ENCODE measurements at places on chromosomes 2 and 18.

GRCh38 chr2:97840198-97840597 lies 126.8 kb downstream of the ZAP70 start:
- DNase-seq = no peak

GRCh38 chr2:147632198-147632597 lies 212.6 kb upstream of the ACVR2A start:
- peak; percentile 74 for DNase-seq

GRCh38 chr2:180707884-180708205 lies 272.6 kb upstream of the UBE2E3 start:
- DNase-seq = peak; percentile 18

DNA sequence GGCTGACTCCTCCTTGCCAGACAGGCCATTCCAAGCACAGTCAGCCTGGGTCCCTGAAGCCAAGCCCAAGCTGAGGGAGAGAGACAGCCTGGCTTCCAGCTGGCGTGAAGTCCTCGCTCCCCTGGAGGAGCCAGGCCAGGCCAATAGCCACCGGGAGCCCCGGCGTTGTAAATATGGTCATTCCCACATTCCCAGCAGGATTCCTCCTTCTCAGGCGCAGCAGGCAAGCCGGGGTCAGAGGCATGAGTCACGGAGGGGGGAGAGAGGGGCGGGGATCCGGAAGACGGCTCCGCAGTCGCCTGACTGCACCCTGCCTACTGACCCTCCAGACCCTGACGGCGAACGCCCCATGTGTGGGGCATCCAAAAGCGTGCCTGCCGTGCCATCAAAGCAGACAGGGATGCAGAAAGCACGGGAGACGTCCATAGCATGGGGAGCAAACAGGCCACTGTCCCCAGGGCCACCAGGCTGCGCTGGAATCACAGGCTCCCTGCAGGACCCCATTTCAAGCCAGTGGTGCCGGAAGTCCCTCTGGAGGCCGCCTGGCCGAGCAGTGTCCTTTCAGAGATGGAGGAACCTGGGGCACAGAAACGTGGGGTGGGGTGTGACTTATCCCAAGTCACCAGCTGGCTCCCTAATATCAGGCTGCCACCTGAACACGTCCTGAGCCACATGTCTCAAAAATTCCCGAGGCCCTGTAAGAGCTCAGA lies 48.2 kb downstream of the TWIST2 start:
- DNase-seq = no peak

- no peak for DNase-seq
These were observed 295.1 kb upstream of the TNP1 start for GRCh38 chr2:217154923-217155322.

GRCh38 chr2:38690499-38691420 lies 24.8 kb downstream of the GALM start:
- DNase-seq = peak; percentile 23

DNA sequence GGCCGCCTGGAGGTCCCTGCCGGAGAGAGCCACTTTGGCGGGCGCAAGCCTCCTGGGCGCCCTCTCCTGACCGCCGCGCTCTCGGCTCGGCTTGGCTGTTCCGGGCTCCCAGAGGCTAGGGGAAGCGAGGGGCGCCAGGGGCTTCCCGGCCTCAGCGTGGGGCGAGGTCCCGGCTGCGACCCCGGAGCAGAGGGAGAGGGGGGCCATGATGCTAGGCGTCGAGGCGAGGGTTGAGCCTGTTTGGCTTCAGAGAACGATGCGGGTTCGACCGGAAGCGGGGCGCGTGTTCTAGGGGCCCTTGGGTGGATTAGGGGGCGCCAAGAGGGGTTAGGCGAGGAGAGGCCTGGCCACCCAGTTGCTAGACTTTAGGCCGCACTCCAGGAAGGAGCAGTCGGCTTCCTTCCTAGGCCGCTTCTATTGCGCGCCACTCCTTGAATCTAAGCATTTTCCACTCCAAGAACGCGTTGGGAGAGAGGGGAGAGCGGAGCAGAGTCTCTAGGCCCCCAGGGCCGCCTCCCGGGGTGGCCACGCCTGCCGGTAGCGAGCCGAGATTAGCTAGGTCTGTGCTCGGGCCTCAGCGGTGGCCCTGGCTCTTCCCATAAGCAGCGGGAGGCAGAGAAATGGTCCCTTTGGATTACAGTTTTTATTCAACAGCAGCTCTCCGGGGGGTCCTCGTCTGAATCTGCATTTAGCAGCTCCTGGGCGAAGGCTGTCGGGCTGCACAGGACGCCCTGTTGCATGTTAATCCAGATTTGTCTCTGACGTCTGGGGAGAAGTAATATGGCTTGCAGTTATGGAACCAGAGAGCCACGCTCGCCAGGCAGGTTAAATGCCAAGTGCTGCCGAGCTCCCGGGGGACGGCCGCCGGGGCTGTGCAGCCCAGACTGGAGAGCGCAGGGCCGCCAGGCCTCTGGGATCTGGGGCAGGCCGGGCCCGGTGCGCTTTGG lies 11.3 kb downstream of the MEIS1 start:
- DNase-seq = peak; percentile 19

DNA sequence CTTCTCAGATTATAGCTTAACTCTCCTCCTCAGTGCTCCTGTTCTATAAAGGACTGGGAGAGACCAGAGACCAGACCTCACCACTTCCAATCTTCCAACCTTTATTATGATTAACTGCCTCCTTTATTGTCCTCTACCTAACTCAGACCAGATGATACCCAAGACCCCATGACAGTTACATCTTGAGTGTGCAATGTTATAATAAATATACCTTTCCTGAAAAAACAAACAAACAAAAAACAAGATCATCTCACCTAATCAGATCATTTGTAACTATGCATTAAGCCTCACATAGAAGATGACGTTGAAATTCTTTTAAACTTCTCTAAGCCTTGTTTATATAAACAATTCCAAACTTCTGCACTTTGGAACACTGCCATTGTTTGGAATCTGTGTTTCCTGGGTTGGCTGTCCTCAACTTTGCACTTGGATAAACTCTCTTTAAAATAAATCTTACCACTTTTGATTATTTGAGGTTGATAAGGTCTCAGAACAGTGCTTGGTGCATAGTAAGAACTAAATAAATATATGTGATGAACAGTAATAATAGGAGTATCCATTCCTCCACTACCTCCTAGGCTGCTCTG lies 342.7 kb downstream of the TDRD15 start:
- DNase-seq = no peak

- DNase-seq = no peak
These were observed 674.3 kb upstream of the NRXN1 start for GRCh38 chr2:51706220-51706619.

- DNase-seq = no peak
These were observed 72.7 kb upstream of the ACVR1 start for GRCh38 chr2:157948856-157949255.

GRCh38 chr18:59966913-59967312 lies 67.1 kb downstream of the PMAIP1 start:
- no peak for DNase-seq

DNA sequence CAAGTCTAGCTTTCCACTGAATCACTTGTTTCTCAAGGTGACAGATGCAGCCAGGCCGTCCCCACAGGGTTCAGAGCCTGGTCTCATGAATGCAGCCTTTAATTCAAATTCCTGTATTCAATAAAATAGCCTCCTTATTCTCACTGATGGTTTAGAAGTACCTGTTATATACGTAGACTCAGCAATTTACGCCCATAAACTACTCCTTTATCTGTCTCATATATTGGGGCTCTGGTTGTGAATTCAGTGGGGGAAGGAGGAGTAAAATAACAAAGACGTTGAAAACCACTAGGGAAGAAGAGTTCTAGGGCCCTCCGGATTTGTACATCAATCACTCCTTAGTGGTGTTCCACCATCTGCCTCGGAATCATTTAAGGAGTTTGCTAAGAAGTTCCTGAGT lies 1.7 kb downstream of the OBSL1 start:
- no peak for DNase-seq
